ENCODE measurements at places on chromosomes 4 and X. TPM values are rescaled to one million over a fixed set of nuclear protein-coding genes. Genes with fewer than 3 reads are reported as not detected.

GRCh38 chr4:173231916-173232315 lies 63.3 kb downstream of the GALNT7 start:
- DNase-seq, result no peak

GRCh38 chr4:152385551-152385950 lies 150.3 kb downstream of the FBXW7 start:
- no peak for DNase-seq

GRCh38 chrX:110588164-110588563 lies 207.5 kb downstream of the CHRDL1 start:
- no peak for DNase-seq

DNA sequence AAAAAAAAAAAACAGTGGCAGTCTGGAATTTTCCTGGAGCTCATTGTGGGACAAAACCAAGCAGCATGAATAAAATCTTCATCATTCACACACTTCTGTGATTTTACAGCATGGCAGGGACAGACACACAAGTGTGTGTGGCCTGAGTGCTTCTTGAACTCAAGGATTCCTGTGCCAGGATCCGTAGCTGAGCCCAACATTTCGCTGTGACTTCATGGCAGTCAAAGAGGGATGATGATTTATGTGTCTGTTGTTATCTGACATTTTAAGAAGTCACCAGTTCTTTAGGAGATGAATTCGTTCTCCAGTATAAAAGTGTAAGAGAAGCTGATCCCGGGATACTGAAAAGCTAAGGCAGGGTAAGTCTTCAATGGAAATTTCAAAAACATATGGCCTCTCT lies 57.0 kb downstream of the ING2 start:
- no peak for DNase-seq

- DNase-seq, result no peak
Measured at GRCh38 chr4:33349376-33349775, 2629.2 kb downstream of the PCDH7 start.

GRCh38 chrX:24285082-24285481 lies 28.8 kb downstream of the SUPT20HL2 start:
- no peak for DNase-seq

GRCh38 chrX:101764538-101764937 lies 104.9 kb upstream of the ARMCX2 start:
- DNase-seq, result no peak

DNA sequence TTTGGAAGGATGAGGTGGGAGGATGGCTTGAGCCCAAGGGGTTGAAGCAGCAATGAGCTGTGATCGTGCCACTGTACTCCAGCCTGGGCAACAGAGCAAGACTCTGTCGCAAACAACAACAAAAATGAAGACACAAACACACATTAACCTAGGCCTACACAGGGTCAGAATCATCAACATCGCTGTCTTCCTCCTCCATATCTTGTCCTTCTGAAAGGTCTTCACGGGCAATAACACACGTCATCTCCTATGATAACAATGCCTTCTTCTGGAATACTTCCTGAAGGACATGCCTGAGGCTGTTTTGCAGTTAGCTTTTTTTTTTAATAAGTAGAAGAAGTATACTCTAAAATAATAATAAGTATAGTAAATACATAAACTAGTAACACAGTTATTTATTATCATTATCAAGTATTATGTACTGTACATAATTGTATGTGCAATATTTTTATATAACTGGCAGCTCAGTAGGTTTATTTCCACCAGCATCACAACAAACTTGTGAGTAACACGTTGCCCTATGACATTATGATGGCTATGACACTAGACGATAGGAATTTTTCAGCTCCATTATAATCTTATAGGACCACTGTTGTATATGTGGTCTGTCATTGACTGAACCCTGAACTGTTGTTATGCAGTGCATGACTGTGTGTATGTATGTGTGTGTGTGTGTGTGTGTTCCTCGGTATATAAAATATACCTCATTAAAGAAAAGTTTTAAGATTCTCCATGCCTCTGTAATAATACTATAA lies 69.2 kb upstream of the MAML3 start:
- no peak for DNase-seq

GRCh38 chr4:153794006-153794405 lies 5.1 kb upstream of the SFRP2 start:
- DNase-seq, result no peak

DNA sequence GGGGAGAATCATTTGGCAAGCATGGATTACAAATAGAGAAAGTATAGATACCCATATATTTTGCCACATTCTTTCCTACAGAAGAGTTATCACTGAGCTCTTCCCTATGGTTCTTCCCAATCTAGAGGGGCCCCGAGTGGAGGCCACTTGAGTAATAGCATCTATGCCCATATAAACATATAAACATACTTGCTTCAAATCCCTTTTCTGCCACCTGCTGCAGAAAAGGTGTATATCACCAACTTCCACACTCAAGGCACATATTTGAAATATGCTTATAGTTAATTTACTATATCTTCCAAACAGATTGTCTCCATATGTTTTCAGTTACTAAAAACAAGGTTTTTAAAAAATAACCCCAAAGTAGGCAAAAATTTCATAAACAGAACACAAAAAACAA lies 642.8 kb upstream of the DIPK2B start:
- no peak for DNase-seq

Gene NHS
- 4.5 TPM for total RNA-seq

Gene ERAS
- not detected for total RNA-seq

Gene CT45A3
- total RNA-seq, result not detected

Gene GPR34
- not detected for total RNA-seq

Gene GPR78
- 2.7 TPM for total RNA-seq

Gene HEPH
- total RNA-seq, result 31.7 TPM

Gene STARD8
- 3.1 TPM for total RNA-seq

Gene NLRP2B
- not detected for total RNA-seq

Gene PPARGC1A
- 1.9 TPM for total RNA-seq

Gene CT83
- total RNA-seq, result not detected

Gene GLRA3
- total RNA-seq, result 0.11 TPM

Gene ZFYVE28
- total RNA-seq, result 4.5 TPM

Gene CXCL1
- 1.4 TPM for total RNA-seq
